ENCODE measurements at places on chromosomes 16 and 17.

- H3K4me1 ChIP-seq: no peaks in the 10 kb centered on the region
- no peaks in the 10 kb centered on the region for H3K27me3 ChIP-seq
- DNase-seq: no peak
- H3K36me3 ChIP-seq: peaks cover 54% of the 10 kb centered on the region
Measured at GRCh38 chr16:3706253-3707012, 10.9 kb downstream of the TRAP1 start.

GRCh38 chr17:74728033-74728701, 8.9 kb upstream of the RAB37 start:
- no peaks in the 10 kb centered on the region for H3K4me1 ChIP-seq
- peaks cover 21% of the 10 kb centered on the region for H3K27me3 ChIP-seq
- DNase-seq: no peak
- H3K4me3 ChIP-seq: no peak overlapping the region
- no peak overlapping the region for H3K27ac ChIP-seq

GRCh38 chr17:78787444-78787843, 5.4 kb upstream of the CYTH1 start:
- no peaks in the 10 kb centered on the region for H3K27me3 ChIP-seq
- DNase-seq: no peak
- H3K36me3 ChIP-seq: peaks cover 10% of the 10 kb centered on the region
- no peak overlapping the region for H3K27ac ChIP-seq
- no peak overlapping the region for H3K4me3 ChIP-seq
- H3K4me1 ChIP-seq: peaks cover 36% of the 10 kb centered on the region

DNA sequence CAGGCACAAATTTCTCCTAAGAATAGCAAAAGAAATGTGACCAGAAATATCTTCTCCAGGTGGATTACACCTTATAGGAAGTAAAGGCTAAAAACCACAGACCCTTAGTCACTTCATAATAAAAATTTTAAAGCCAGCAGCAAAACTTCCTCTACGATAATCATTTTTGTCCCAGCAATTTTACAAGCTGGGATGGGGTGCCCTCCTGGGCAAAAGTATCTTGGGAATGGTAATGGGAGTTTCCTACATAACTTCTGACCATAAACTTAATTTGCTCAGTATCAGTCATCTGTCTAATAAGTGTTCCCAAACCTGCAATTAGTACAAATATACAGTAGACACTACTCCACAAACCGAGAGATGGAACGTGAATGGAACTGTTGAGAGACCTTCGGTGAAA, 3.0 kb downstream of the PHF12 start:
- H3K36me3 ChIP-seq: peaks cover 36% of the 10 kb centered on the region
- H3K27ac ChIP-seq: peak overlapping the region; percentile 93
- H3K4me1 ChIP-seq: peaks cover 31% of the 10 kb centered on the region

DNA sequence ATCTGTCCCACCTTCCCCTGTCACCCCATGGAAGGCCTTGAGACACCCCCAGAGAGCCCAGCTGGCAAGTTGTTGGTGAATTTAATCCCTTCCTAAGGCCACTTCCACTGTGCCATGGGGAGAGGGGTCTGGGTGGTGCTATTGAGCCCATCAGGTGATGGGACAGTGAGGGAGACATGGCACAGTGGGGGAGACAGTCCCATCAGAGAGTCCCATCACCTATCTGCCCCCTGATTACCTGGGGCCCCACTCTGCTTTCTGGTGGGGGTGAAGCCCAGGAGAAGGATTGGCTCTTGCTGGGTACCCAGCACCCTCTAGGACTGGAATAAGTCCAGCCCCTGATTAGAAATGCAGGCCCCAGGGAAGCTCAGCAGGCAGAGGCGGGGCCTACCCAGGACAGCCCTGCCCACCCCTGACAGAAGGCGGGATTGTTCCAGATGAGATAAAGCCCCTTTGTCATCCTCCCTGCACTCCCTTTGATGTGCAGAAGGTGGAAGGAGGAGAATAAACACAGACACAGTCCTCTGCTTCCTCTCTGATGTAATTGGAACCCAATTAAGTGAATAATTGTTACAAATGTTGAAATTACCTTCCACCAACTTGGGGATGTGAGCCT, 18.9 kb downstream of the TMEM132E start:
- peak; percentile 45 for DNase-seq
- peaks cover 34% of the 10 kb centered on the region for H3K4me1 ChIP-seq
- no peak overlapping the region for H3K27ac ChIP-seq
- no peaks in the 10 kb centered on the region for H3K36me3 ChIP-seq

- no peaks in the 10 kb centered on the region for H3K4me1 ChIP-seq
- no peak overlapping the region for H3K27ac ChIP-seq
- no peak for DNase-seq
- H3K36me3 ChIP-seq: no peaks in the 10 kb centered on the region
Measured at GRCh38 chr17:34451313-34451712, 88.3 kb upstream of the CCL1 start.

DNA sequence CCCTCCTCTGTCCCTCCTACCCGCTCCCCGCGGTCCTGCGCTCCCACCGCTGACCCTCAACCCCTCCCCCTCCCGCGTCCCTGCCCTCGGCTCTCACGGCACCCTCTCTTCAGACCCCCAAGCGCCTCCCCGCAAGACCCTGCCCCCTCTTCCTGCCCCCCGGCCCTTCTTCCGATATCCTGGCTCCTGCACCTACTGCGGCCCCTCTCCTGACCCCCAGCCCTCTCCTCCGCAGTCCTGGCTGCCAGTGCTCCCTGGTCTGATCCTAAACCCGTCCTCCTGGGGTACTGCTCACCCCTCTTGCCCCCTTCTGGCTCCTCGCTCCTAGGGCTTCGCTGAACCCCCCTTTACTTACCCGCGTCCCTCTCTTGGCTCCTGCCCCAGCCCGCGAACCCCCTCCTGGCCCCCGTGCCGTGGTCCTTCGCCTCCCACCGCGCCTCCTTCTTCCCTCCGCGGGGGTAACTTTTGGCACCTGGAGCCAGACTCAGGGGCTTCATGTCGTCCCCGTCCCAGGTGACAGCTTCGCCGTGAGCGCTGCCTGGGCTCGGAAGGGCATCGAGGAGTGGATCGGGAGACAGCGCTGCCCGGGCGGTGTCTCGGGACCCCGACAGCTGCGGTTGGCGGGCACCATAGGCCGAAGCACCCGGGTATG, 839 bp downstream of the NKD1 start:
- H3K36me3 ChIP-seq: peaks cover 27% of the 10 kb centered on the region
- peak; percentile 59 for DNase-seq
- H3K27me3 ChIP-seq: no peaks in the 10 kb centered on the region
- no peak overlapping the region for H3K27ac ChIP-seq
- peaks cover 76% of the 10 kb centered on the region for H3K4me1 ChIP-seq
- H3K4me3 ChIP-seq: peak overlapping the region; percentile 86

- H3K4me1 ChIP-seq: peaks cover 55% of the 10 kb centered on the region
- H3K4me3 ChIP-seq: peak overlapping the region; percentile 3
- DNase-seq: no peak
- peaks cover 43% of the 10 kb centered on the region for H3K36me3 ChIP-seq
Measured at GRCh38 chr17:37147301-37147812, 198.6 kb downstream of the AATF start.

Measured in nephron progenitor cell (in vitro differentiated cells).